ENCODE measurements at places on chromosomes 5 and 9.

DNA sequence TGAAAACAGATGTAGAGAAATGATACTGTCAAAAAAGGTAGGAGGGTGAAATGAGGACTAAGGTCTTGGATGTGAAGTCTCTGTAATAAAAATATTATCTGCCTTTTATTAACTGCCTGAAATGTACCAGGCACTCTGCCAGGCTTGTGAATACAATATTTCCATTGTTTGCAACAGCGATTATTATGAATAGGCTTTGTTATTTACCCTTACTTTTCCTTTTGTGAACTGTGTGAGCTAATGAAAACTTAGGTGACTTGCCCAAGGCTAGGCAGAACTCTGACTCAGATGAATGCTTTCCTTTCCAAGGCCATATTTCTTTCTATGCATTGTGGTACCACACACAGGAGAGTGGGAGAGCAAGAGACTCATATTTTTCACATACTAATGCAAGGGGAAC lies 204.1 kb downstream of the CDH12 start:
- no peak for DNase-seq

DNA sequence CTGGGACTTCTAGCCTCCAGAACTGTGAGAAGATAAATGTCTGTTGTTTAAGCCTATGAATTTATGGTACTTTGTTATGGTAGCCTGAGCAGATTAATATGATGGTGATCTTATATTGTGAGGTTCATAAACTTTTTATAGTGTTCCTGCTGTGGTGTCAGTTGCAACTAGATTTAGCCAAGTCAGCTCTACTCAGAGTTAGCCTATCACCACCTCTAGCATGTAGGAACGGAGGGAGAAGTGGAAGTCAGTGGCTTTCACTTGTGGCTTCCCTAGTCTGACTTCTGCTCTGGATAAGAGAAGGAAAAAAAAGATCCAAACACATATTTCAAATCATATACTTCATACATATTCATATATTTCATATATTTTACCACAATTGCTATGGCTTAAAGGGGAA lies 6.6 kb downstream of the POC5 start:
- DNase-seq = no peak

- DNase-seq = no peak
Observed at GRCh38 chr9:130165579-130165978, 6.6 kb upstream of the NCS1 start.

DNA sequence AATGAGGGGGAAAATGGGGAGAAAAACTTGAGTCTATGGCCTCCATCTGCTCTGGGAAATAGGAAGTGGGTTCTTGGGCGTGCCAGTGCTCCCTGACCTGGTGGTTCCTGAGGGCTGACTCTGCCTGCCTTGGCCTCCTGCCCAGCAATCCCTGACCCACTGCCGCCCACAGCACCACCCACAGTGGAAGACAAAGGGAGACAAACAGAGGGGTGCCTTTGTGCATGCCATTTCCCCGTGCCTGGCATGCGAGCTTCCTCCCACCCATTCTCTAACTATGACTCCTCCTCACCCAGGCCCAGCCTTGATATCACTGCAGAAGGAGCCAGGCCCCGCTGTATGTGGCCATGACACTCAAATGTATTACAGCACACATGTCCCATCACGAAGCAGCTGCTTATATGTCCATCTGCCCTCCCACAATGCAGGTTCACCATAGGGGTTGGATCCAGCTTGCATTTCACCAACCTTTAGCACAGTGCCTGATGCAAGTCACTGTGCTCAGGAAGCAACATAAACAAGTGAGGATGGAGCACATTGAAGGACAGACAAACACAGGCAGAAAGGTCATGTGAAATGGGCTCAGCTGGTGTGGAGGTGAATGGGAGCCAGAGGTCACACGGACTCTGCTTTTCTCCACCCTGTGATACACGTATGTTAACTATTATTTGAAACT lies 84.4 kb downstream of the ADRB2 start:
- peak; percentile 44 for DNase-seq

DNA sequence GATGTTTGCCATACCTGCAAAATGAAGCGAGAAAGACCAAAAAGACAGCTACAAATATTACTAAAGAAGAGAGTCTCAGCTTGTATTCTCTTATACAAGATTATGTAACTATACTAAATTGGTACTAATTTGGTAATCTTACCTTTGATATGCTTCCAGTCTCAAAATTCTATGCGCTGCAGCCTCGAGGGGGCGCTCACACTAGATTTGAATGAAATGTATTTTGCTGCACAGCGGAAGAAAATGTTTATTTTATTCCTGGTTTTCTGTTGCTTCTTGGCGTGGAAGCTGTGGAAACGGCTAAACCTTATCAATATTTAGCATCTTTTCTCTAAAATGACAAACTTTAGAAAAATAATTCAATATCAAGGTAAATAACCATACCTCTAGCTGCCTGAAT lies 267.0 kb upstream of the NUDT12 start:
- no peak for DNase-seq

DNA sequence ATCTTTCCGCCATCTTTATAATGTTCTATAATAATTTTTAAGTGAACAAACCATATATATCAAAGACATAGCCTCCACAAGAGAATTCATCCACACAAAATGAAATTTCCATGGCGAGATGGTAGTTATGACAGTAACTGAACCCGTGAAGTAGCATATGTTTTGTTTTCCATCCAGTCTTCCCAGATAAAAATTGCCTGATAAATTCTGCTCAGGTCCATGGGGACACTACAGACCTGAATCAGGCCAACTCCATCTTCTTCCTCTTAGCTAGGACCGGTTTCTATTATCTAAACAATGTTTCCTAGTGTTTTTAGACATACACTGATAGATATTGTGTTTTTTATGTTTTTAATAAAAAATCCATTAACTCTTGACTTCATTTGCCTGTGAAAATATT lies 235.7 kb downstream of the PLK2 start:
- DNase-seq = no peak

Measured in GM03348 (cell line).